ENCODE measurements at places on chromosomes 3 and 15.
A peak's percentile ranks its signal among the peaks of the same experiment; 100 is the strongest.

DNA sequence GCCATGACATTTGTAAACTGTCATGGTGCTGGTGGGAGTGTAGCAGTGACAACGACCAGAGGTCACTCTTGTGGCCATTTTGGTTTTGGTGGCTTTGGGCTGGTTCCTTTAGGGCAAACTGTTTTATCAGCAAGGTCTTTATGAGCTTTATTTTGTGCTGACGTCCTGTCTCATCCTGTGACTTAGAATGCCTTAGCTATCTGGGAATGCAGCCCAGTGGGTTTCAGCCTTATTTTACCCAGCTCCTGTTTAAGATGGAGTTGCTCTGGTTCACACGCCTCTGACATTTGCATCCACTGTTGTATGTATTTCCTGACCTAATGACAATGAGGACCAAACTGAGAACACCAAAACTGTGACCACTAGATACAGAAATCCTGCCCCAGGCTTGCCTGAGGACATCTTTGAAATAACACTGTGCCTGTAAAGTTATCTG lies 37.6 kb downstream of the RAB8B start:
- no peak for DNase-seq

DNA sequence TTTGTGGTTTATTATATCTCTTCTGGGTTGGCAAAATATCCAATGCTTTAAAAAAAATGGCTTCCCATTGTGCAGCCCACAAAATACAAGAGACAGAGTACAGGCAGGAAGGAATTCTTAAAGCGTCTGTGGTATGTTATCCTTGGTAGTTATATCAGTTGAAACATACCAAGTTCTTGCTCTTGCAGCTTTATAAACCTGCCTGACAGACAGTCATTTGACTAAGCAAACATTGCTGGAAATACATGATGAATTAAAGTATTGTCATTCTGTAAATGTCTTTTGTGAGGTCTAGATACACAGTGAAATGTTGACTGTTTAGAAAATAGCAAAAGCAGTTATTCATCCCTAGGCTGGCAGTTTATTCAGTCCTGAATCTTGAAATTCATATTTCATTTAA lies 44.8 kb upstream of the MAP3K13 start:
- no peak for DNase-seq

DNA sequence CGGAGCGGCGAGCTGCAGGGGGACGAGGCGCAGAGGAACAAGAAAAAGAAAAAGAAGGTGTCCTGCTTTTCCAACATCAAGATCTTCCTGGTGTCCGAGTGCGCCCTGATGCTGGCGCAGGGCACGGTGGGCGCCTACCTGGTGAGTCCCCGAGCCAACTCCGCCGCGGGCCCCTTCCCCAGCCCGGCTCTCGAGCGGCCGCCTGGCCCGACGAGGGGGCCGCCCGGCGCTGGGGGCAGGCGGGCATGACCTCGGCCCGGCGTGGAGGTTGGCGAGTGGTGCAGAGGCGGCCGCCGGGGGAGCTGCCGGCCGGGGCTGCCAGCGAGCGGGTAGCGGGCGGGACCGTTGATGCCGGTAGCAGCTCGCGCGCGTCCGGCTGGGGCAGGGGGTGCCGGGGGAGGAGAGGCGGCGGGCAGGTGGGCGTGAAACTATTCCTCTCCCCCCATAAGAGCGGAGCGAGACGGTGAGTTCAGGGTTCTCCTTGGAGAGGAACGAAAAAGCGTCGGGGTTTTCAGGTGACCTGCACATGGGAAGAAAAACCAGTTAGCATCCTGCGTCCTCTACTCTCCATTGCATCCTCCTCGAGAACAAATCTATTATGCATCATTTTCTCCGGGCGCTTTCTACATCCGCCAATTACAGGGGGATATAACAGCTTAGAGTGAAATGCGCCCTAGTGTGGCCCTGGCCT lies 585 bp downstream of the SLCO3A1 start:
- DNase-seq, result peak; percentile 36

DNA sequence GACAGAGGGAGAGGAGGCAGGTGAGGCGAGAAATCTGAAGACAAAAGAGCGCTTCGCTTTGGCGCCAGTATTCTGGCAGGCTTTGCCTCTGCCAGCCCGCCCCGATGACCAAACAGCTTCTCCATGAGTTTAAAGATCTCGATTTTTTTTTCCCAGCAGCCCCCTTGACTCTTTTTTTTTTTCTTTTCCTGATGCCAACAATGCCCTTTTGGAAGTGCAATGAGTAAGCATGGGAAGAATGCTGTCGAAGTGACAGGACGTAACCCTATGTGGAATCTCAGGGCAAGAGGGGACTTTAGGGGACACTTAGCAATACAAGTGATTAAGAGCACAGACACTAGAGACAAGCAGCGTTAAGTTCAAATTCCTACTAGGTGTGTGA lies 211.7 kb downstream of the FGF12 start:
- no peak for DNase-seq

GRCh38 chr15:66595931-66596545 lies 30.2 kb upstream of the LCTL start:
- no peak for DNase-seq

DNA sequence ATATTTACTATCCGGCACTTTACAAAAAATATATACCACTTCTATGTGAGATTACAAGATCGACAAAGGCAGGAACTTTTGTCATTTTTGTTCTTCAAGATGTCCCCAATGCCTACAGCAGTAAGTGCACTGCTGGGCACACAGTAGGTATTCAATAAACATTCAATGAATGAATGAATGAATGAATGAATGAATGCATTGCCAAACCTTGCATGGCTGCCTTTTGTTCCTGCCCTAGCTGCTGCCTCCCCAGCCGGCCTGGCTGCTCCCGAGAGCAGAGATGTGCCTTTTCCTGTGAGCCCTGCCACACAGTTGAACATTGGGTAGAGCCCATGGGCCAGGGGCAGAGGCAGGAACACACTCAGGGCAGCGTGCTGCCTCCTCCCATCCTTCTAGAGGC lies 37.5 kb downstream of the LINGO1 start:
- DNase-seq, result no peak

DNA sequence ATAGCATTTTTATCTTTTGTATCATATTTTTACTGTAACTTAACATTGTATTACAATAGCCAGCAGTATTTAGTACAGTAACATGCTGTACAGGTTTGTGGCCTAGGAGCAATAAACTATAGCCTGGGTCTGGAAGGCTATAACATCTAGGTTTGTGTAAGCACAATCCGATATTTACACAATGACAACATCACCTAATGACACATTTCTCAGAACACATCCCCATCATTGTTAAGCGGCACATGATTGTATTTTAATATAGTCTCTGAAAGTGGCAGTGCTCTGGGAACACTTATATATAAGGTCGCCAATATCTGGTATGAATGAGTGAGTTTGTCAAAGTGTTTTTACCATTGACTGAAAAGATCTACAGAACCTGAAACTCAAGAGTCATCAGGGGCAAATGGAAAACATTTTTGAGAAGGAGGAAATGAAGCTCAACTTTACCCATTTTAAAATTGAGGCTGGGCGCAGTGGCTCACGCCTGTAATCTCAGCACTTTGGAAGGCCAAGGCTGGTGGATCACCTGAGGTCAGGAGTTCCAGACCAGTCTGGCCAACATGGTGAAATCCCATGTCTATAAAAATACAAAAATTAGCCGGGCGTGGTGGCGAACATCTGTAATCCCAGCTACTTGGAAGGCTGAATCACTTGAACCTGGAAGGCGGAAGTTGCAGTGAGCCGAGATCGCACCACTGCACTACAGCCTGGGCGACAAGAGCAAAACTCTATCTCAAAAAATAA lies 38.8 kb upstream of the TNFSF10 start:
- DNase-seq, result no peak

DNA sequence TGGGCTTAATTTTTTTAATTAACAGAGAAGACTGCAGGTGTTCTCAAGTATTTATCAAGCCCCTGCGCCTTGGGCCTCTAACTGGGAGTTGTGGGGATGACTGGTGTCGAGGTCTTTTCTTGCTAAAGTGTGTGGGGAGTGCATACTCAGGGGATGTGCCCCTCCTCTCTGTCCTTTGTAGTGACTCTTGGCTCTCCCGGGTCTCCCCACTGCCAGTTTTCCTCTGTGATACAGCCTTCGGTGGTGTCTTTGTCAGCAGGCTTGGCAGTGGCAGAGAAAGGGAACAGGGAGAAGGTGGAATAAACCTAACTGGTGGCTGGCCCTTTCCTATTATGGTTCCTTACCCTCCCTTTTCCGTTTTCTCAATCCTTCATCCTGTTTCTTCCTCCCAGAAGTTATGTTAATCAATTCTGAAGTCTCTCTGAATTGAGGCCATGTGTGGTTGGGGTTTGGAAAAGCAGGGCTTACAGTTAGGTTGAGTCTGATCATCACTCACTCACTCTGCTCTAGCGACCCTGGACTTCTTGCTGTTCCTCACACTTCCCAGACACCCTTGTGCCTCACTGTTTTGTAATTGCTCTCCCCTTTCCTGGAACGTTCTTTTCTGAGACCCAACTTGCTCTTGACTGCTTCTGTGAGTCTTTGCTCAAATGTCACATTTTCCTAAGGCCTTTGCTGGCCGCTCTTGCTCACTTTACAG lies 158.1 kb downstream of the PTPRG start:
- DNase-seq, result no peak

DNA sequence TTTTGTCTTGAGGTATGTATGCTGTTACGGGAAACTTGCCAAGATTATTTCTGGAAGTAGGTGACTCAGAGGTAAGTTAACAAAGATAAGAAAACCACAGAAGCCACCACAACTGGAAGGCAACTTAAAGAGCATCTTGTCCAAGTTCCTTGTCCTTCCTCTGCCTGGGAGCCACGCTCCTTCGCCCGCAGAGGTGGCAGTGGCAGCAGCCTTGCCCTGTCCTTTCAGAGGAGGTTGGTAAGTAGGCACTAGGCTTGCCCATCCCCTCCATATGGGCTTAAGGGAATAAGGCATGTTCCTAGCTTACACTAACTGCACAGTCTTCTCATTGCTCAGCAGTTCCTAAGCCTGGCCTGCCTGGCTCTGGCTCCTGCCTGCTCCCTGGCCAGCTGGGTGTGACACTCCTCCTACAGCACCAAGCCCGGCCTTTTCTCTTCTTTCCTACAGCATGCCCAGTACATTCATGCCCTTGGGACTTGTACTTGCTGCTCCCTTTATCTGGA lies 48.0 kb upstream of the RAB6B start:
- DNase-seq, result no peak

GRCh38 chr3:39115870-39116269 lies 8.4 kb downstream of the TTC21A start:
- no peak for DNase-seq

- no peak for DNase-seq
These were observed 465.3 kb upstream of the ALCAM start for GRCh38 chr3:104901396-104901795.

GRCh38 chr3:117531078-117531767 lies 821.6 kb downstream of the TUSC7 start:
- DNase-seq, result no peak

- no peak for DNase-seq
These were observed 6.5 kb upstream of the BCL2A1 start for GRCh38 chr15:79977431-79978054.

- DNase-seq, result no peak
These were observed 11.7 kb downstream of the ITGA11 start for GRCh38 chr15:68420186-68420684.

DNA sequence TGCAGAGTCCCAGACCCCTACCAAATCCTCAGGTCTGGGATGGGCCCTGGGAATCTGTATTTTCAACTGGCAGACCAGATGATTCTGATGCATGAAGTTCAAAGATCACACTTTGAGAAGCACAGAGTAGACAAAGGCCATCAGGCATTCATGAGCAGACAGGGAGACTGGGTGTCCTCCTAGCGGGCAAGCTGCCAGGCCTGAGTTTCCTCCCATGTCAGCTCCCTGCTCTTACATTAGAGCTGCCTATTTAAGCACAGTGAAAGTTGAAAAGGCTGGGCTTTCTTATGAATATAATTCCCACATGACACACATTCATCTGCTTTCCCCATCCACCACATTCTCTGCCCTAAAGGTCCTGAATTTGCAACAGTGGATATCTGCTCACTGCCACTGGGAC lies 14.0 kb downstream of the CAPN3 start:
- no peak for DNase-seq

GRCh38 chr3:149783576-149783975 lies 8.8 kb downstream of the ANKUB1 start:
- no peak for DNase-seq

DNA sequence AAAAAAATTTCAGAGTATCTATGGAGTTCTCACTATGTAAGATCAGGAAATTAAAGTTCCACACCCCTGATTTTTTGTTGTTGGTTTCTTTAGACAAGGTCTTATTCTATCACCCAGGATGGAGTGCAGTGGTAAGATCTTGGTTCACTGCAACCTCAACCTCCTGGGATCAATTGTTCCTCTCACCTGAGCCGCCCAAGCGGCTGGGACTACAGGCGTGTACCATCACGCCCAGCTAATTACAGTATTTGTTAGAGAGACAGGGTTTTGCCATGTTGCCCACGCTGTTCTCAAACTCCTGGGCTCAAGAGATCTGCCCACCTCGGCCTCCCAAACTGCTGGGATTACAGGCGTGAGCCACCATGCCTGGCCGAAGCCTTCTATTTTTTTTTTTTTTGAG lies 12.4 kb downstream of the QRICH1 start:
- DNase-seq, result no peak

GRCh38 chr3:14857506-14857905 lies 38.7 kb downstream of the FGD5 start:
- no peak for DNase-seq

GRCh38 chr3:38564631-38565338 lies 68.6 kb downstream of the EXOG start:
- no peak for DNase-seq

DNA sequence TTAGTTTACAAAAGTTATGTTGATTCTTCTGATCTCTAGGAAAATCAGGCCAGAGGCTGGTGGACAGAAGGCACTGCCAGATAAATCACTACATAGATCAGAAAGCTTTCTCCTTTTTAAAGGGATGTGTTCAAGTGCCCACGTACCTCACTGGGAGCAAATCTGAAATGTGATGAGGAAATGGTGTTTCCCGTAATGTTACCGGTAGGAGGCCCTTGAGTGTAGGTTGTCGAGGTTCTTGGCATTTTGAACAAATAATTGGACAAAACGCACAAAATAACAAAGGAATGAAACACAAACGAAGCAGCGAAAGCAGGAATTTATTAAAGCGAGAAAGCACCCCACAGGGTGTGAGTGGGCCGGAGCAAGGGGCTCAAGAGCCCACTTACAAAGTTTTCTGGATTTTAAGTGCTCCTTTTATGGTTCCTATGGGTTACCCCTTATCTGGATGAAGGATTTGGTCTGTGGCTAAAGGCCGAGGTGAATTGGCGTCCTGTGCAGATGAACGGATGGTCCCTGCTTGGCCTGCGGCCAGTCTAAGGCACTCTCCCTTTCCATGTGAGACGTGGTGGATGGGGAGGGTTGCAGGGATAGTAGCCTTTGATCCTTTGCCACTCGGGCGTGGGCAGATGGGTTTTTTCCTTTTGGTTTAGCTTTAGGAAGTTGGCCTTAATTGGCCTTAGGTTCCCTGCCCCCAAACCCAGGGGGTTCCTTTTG lies 1.0 kb downstream of the SNX1 start:
- DNase-seq, result no peak

- DNase-seq, result no peak
These were observed 8.4 kb upstream of the NR2C2 start for GRCh38 chr3:14938954-14939353.

DNA sequence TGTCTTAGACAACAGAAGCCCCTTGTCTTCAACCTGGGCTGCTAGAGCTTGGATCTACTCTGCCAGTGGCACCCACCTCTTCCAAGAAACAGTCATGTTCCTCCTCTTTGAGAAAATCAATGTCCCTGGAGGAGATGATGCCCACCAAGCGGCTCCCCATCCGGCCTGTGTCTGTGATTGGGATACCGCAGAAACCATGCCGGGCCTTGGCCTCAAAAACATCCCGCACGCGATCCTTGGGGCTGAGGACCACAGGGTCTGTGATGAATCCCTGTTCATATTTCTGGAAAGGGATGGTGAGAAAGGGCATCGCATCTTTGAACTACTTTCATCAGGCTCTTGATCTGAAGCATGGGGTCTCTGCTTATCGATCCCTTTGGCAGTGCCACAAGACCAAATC lies 1.6 kb downstream of the IMPDH2 start:
- no peak for DNase-seq

All from T-helper 2 cell (primary cell).